Activated CD8-positive, alpha-beta memory T cell treated with anti-CD3 and anti-CD28 coated beads for 4 hours (primary cell): ENCODE measurements at places on chromosomes 3 and 15.

- DNase-seq: no peak
These were observed 837.9 kb downstream of the OTOL1 start for GRCh38 chr3:162334537-162334936.

- DNase-seq: no peak
These were observed 29.8 kb upstream of the FAM98B start for GRCh38 chr15:38424101-38424552.

- no peak for DNase-seq
These were observed 75.0 kb upstream of the EPHB3 start for GRCh38 chr3:184486614-184487013.

GRCh38 chr15:62141643-62142588 is 23.2 kb downstream of the C2CD4B start:
- no peak for DNase-seq

DNA sequence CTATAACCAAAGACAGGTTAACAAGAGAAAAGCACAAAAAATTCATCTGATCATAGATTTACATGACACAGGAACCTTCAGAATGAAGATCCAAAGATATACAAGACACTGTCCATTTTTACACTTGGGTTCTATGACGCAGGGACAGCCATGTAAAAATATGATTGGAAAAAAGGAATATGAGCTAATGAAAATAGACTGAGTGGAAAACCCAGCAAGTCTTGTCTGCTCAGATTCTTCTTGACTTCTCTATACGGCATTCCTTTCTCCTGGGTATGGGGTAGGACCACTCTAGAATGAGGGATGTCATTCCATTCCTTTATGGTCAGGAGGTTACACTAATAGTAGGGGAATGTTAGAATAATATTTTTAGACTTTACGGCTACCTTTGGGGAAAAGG is 46.9 kb downstream of the WDR49 start:
- DNase-seq: no peak

- DNase-seq: no peak
These were observed 45.9 kb downstream of the XXYLT1 start for GRCh38 chr3:195224980-195225580.

GRCh38 chr15:67085237-67085817 is 19.9 kb downstream of the SMAD3 start:
- DNase-seq: no peak

GRCh38 chr3:104825116-104825515 is 541.6 kb upstream of the ALCAM start:
- DNase-seq: no peak

- no peak for DNase-seq
These were observed 31.1 kb downstream of the ACAN start for GRCh38 chr15:88834211-88834812.

DNA sequence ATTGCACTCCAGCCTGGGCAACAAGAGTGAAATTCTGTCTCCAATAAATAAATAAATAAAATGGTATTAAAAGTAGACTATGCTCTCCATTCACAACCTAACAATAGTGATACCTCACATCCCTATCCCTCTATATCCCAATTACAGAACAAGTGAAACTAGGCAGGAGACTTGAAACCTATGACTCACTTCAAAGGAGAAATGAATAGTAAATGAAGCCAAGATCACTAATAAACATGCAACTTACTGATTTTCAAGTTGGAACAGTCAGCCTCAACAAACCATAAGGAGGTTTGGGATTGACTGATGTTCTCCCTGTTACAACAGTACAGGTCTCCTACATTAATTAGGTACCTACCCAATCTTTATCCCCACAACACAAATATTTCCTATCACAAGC is 103.4 kb downstream of the GSK3B start:
- DNase-seq: no peak

- DNase-seq: no peak
These were observed 462.1 kb upstream of the CDIN1 start for GRCh38 chr15:36117296-36117787.

DNA sequence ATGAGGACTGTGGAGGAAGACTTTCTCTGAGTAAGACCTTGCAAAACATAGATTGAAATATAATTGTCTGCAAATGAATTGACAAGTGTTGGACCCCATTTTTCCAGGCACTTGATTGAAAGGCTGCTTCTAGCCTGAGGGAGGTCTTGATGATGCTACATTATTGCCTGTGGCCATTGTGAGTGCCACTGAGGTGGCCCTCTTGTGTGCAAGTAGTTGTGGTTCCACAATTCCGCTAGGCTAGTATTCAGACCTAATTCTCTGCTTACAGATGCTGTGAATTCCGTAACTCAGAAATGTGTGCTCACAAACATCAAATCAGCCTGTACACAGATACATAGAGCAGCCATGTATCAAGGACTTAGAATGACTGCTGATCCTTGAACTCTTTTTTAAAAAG is 34.7 kb downstream of the FNDC3B start:
- DNase-seq: no peak

DNA sequence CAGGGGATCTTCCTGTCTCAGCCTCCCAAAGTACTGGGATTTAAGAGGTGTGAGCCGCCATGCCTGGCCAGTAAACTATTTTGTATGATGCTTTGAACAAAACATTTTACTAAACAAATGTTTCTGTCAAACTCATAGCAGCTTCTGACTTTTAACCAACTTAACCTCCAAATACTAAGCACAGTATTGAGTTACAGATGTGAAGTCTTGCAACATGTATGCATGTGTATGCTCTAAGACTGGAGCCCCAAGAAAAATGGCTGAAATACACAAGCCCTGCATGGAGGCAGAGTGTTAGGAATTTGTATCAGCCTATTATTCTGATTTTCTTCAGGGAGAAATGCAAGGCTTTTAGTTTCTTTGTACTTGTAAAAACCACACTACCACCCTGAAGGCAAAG is 137.1 kb downstream of the CBLB start:
- no peak for DNase-seq

DNA sequence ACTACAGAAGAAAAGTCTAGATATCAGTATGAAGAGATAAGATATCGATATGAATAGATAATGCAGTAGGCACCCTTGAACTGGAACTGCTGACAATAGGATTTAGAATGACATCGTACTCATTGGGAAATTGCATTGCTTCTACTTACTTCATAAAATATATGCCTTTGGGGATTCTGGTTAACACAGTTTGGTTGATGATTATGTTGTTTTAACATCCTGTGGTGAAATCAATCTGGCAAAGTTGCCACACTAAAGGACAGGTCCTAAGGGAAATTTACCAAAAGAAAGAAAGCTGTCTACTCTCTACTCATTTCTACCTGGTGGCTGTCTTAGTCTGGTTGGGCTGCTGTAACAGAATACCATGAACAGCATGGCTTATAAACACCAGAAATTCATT is 417.4 kb upstream of the DPH6 start:
- DNase-seq: no peak

- DNase-seq: peak; percentile 46
These were observed 34.5 kb downstream of the PLA2G4D start for GRCh38 chr15:42059661-42060476.

DNA sequence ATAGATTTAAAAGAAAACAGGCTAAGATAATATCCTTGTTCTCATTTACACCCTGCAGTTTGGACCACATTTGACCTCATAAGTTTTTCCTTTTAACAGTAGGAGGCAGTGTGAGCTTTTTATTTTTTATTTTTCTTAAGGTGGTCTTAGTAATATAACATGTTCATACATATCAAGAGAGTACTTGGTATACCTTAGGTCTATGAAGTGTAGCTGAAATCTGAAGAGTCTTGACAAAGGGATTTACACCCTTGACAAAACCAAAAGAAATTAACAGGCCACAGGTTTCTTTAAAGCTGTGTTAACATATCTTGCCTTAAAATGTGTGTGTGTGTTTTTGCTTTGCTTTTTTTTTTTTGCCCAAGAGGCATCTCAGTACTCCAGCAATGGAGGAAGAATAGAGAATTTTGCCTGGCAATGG is 3.2 kb downstream of the RAP2B start:
- no peak for DNase-seq

DNA sequence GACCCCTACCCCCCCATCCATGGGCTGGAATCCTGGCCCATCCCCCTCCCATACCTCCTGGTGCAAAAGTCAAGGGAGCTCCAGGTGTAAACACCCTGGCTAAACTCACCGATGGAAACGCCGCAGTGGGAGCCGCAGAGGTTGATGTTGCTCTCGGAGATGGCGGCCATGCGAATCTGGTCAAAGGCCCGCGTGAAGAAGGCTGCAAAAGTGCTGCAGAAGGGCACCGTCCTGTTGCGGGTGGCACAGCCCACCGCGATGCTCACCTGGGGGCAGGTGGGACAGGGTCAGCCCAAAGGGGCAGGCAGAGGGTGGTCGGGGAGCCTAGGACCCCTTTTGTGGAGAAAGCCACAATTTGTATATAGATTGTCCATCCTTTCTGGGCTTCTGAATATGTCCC is 26.7 kb downstream of the TKT start:
- no peak for DNase-seq

DNA sequence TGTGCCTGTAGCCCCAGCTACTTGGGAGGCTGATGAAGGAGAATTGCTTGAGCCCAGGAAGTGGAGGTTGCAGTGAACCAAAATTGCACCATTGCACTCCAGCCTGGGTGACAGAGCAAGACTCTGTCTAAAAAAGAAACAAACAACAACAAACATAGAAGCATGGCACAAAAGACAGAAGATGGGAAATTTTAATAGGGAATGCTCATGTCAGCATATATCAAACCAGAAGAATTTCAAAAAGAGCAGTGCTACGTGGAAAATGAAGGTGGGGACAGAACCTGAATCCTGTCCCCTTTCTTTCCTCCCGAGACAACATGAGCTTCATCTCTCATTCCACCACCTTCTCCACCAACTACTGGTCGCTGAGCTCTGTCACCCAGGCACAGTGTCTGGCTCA is 46.3 kb upstream of the MFGE8 start:
- DNase-seq: no peak

DNA sequence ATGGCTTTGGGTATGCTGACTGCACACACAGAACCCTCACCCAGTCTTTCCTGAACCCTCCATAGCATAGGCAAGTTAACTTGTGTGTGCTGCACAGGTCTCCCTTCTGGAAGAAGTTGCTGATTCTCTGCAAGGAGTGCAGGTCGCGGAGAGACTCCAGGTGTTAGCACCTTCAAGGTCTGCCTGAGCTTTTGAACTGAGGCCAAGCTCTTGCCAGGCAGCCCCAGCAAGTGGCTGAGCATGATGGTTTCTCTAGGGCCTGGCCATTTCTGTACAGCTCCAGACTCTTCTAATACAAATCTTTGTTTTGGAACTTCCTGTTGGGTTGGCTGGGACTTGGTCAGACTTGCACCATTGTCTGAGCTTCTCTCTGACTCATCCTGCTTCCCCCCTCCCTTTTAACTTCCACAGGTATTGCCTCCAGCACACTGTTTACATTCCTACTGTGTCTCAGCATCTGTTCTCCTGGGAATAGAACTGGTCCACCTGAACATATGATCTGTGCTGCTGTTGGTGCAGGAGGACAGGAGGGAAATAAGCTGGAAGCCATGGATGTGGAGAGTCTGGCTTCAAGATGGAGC is 53.3 kb downstream of the KY start:
- no peak for DNase-seq

DNA sequence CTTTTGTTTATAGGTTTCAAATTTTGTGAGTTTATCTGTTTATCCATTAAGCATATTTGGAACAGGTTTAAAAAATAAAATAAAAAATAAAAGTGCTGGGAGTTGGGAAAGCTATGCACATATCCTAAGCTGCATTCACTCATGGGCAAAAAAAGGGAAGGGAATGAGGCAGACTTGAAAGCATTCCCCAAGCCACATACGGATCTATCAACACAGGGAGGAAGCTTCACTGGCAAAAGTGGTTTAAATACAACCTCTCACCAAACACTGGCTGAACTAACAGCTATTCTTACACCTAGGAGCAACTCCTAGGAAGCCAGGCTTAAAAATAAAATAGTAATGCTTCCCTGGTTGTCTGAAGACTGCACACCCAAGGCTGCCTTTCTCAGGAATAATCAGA is 101.2 kb downstream of the PCCB start:
- DNase-seq: no peak

- no peak for DNase-seq
These were observed 2.9 kb upstream of the CLN6 start for GRCh38 chr15:68232449-68232848.
